G401 (cell line): ENCODE measurements at places on chromosomes 3 and 15.

GRCh38 chr3:66428733-66429132 lies 72.1 kb downstream of the LRIG1 start:
- peak; percentile 88 for DNase-seq

DNA sequence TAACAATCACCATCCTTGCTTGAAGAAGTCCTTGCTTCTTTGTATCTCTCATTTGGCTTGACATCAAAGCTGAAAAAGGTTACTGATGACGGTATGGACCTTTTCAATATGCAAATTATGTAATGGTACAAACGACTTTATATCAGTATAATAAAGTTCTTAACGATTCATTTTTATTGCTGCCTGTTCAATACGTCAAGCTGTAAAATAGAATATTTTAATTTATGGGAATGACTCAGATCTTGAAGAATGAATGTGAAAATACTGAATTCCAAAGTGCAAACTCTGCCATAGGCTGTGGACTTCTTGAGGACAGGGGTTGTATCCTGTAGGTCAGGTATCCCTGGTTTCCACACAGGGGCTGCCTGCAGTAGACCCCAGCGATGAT lies 156.2 kb downstream of the PLCL2 start:
- no peak for DNase-seq

DNA sequence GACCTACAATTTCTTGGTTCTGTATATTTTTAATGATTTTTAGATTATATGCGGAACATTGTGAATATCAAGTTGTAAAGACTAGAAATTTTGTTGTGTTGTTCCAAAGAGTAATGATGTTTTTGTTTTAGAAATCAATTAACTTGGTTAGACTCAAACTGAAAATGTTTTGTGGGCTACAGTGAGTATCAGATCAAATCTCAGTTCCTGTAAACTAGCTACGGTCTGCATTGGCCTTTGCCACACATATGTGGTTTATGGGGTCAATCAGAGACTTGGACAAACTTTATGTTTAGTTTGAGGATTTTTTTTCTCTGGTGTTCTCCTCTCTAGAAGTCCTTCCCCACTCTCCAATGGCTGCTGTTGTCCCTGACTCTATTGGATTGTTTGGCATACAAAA lies 308.0 kb upstream of the THRB start:
- no peak for DNase-seq

- DNase-seq = no peak
Observed at GRCh38 chr3:103927896-103928295, 1438.8 kb upstream of the ALCAM start.

DNA sequence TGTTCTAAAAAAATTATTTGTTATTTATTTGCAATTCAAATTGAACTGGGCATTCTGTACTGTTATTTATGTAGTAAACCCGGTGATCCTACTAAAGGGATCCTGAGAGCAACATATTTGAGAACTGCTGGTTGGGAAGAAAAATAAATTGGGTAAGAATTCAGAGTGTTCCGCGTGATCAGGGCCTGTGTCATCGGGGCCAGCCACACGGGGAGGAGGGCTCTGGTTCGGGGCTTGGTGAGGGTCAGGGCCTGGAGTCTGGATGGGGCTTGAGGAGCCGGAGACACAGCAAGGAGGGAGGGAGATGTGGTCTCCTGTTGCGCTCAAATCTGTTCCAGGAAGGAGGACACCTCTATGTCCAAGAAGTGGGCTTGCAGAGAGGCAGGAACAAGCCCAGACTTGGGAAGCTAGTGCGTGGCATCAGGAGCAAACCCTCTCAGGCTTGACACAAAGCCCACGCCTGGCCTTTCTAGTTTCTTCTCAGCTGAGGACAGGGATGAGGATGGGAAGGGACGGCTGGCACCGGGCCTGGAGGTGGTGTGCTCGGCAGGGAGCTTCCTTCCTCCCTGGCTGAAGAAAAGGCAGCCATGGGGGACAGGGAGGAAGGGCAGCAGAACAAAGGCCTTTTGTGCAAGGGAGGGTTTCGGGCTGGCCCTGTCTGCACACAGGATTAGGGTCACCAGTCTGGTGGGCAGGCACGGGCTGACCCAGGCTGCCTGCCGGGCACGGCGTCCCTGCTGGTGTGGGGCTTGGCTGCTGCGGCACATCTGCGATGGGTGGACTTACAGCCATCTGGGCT lies 22.9 kb upstream of the FBLN2 start:
- no peak for DNase-seq
